Fibroblast of upper back skin (primary cell): ENCODE measurements at places on chromosomes 1 and 21.

DNA sequence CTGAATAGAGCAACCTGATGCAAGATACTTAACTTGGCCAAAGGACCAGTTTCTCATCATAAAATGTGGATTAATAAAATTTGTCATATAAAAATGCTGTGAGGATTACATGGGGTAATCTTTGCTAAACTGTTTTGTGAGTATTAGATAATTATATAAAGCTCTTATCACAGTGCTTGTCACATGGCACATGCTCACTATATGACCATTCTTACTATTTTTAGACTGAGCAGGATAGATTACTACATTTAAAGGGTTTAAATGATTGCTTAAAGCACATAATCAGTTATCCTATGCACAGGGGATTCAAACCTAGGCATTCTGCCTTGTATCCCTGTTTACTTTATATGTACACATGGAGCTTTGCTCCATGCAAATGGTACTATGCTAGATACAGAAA, 82.9 kb upstream of the COL24A1 start:
- no peak for DNase-seq

GRCh38 chr1:13642306-13643004, 57.5 kb upstream of the PRDM2 start:
- DNase-seq: no peak

DNA sequence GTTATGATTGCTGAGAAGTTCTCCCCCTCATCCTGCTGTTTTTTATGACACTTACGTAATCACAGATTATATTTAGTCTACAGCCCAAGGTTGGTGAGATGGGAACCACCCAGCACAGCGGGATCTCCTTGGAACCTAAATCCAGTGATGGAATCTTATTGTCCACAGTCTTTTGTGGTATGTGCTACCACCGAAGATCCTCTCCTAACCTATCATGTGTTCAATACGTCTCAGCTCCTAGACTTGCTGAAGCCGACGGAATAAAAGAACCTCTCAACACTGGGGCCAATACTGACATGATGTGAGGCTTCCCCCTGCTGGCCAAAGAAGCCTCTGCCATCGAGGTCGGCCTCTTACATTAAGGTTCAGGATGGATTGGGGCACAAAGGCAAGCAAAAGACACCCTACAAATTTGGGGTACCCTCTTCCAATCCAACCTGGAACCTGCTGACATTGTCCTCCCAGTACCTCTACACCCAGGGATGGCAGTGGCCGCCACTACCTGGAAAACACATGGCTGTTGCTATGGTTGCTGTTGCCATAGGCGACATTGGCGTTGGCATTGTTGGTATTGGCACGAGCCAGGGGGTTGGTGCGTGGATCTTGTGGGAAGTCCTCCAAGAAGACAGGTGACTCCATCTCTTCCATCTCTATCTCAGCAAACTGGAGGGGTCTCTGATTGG, 19.4 kb upstream of the KIF21B start:
- peak; percentile 71 for DNase-seq

- peak; percentile 18 for DNase-seq
Observed at GRCh38 chr21:42818328-42818749, 61.0 kb downstream of the WDR4 start.

DNA sequence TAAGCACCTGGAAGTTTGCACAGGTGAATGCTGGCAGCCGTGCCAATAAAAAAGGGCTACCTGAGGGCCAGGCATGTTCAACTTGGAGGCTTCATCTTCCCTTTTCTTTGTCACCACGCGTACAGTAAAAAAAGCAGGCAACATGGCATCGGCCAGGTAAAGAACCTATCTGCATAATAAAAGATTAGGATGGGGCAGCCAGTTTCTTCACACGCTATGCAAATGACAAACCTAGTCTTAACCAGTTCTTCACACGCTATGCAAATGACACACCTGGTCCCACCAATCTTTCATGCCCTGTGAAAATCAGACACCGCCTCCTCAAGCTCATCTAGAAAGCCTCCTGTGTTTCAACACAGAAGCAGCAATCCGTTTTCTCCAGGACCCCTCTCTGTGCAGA, 413.4 kb downstream of the HLX start:
- no peak for DNase-seq

DNA sequence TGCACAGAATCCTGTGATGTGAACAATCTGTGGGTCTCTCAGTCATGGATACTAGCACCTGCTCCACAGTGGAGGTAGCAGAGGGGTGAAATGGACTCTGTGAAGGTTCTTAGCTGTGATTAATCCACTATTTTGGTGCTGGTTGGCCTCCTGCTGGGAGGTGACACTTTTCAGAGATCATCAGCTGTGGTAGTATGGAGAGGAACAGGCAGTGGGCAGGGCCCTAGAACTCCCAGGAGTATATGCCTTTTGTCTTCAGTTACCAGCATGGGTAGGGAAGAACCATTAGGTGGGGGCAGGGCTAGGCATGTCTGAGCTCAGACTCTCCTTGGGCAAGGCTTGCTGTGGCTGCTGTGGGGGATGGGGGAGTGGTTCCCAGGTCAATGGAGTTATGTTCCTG, 54.0 kb upstream of the KCNJ15 start:
- no peak for DNase-seq

DNA sequence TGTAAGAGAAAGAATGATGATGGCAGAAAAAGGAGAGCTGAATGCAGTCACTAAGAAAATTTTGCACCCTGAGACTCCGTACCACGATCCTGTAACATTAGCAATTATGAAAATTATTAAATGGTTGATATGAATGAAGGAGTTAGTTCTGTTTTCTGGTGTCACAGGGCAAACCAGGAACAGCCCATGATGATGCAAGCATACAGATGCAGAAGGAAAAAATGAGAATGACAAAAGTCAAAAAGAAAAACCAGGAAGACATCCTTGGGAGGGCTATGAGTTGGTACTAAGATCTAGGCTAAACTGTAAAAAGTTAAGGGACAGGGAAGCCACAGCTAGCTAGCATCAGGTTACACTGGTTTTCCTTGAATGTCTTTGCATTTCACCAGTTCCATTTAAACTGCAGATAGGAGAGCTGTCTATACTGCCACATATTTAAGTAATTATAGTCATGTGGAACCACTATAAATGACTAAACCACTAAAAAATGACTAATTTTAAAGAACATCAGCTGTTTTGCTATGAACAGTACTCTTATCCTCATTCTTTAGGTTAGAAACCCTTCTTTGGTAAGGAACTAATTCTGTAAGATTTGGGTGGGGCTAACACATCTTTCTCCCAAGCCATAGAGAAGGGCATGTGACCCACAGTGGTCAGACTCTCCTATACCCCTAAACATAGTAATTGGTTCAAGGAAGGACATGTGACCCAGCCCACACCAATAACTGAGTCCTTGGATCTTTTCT, 11.4 kb downstream of the DOCK7 start:
- peak; percentile 94 for DNase-seq
